ENCODE measurements at places on chromosomes 1 and 21.
A peak's percentile ranks its signal among the peaks of the same experiment; 100 is the strongest.

DNA sequence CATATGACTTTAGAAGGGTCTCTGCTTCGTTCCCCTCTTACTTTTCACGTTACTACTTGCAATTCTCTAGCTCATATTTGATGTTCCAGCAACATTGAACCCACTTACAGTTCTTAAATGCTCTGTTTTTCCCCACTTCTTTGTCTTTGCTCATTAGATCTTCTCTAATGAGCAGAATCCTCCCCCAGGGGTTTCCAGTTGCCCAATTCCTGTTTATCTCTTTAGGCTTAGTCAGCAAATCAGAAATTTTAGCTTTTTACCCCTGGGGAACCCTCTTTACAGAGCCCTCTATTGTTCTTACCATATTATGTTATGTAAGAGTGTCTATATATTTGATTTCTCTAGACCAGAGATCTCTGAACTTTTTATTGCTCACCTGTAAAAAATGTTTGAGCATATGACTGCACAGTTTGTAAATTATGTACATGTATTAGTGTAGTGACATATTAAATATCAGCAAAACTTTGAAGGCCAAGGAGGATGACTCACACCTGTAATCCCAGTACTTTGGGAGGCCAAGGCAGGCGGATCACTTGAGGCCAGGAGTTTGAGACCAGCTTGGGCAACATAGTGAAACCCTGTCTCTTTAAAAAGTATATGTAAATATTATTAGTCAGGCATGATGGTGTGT lies 71.4 kb downstream of the FNBP1L start:
- DNase-seq: no peak

- no peak for DNase-seq
These were observed 101.1 kb downstream of the NUF2 start for GRCh38 chr1:163422738-163423404.

DNA sequence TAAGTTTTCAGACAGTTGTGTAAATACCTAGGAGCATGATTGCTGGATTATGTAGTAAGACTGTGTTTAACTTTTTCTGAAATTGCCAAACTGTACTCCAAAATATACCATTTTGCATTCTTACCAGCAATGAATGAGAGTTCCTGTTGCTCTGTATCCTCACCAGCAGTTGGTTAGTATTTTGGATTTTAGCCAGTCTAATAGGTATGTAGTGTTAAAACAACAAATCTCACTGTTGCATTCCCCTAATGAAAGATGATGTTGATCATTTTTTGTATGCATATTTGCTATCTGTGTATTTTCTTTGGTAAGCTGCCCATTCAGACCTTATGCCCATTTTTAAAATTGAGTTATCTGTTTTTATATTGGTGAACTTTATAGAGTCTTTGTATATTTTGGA lies 89.9 kb downstream of the RASAL2 start:
- DNase-seq: no peak

DNA sequence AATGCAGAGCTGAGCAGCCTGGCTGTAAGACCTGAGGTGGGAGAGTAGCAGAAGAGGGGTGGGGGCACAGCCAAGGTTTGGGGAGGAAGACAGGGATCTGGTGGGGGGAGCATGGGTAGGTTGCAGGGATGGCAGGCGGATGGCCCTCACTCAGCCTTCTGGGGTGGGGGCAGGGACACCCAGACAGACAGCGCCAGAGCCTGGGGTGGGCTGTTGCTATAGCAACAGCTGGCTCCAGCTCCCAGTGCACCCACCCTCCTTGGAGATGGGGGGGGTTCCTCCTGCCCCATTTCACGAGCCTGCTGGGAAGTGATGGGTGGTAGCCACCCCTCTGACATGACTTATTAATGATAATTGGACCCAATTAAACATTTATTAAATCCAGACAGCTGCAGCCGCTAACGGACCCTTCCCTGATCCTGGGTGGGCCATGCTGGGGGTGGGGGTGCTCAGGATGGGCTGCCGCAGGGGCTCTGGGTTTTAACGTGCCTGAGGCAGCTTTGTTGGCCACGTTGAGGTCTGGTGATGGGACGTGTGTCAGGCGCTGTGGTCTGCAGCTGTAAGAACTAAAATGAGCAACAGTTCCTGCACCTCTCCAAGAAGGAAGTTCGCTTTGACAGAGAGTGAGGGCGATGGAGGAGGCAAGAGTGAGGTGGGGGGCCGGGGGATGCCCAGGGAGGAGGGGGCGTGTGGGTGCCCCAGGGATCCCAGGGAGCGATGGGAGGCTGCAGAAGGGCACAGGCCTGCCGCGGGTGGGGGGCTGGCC lies 19.4 kb downstream of the AGRN start:
- DNase-seq: peak; percentile 60

- DNase-seq: no peak
These were observed 4.9 kb downstream of the RD3 start for GRCh38 chr1:211487082-211487481.

DNA sequence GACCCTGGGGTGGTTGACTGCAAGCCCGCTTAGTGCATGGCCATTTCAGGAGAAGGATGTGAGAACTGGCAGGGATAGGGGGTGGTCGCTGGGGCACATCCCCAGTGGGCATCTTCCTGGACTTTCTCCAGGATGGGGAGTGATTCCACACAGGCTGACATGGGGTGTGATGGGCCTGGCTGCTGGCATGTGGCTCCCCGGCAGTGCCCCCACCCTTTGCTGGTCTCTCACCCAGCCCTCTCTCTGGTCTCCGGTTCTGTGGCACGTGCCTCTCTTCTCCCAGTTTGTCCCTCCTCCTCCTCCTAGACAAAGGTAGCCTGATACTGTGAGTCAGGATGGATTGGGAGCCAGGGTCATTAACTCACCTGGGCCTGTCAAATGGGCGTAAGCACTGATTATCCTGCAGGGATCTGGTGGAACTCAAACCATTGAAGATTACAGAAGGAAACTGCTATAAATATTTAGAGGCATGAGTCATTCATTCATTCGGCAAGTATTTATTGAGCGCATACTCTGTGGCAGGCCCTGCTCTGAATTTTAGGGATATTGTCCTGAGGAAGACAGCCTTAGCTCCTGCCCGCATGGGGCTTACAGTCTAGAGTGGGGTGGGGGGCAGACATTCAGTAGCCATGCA lies 23.6 kb upstream of the EPS8L3 start:
- no peak for DNase-seq

- DNase-seq: no peak
These were observed 92.5 kb downstream of the DHRS3 start for GRCh38 chr1:12525311-12526181.

- no peak for DNase-seq
These were observed 2.2 kb downstream of the SCYL3 start for GRCh38 chr1:169891539-169891885.

GRCh38 chr21:42741066-42741465 lies 87.6 kb downstream of the PDE9A start:
- no peak for DNase-seq

- no peak for DNase-seq
These were observed 86.8 kb upstream of the BCAR3 start for GRCh38 chr1:93768380-93768863.
